ENCODE measurements at places on chromosomes 1 and 21. TPM values are rescaled to one million over a fixed set of nuclear protein-coding genes. Genes with fewer than 3 reads are reported as not detected.
A peak's percentile ranks its signal among the peaks of the same experiment; 100 is the strongest.

The CBR1 gene
- total RNA-seq = 198 TPM

The MX1 gene
- 30.7 TPM for total RNA-seq

The FAM3B gene
- total RNA-seq = not detected

The ACKR1 gene
- 74.9 TPM for total RNA-seq

The HAO2 gene
- total RNA-seq = not detected

- peak; percentile 85 for DNase-seq
Observed at GRCh38 chr1:63322114-63322943, at the start of gene FOXD3. TSS of gene FOXD3 (plus strand) at chr1:63322567. CDS start at chr1:63323059, 492 bp downstream.

- no peak for DNase-seq
Observed at GRCh38 chr1:40421431-40422384, 28.6 kb upstream of the ZFP69B start.

GRCh38 chr1:243420946-243421685 lies 165.3 kb downstream of the SDCCAG8 start:
- DNase-seq = no peak

- DNase-seq = no peak
Observed at GRCh38 chr1:176552217-176552991, 89.4 kb downstream of the PAPPA2 start.

GRCh38 chr1:179003512-179004066 lies 22.1 kb upstream of the FAM20B start:
- DNase-seq = no peak
